ENCODE measurements at places on chromosomes 11 and 22. TPM values are rescaled to one million over a fixed set of nuclear protein-coding genes. Genes with fewer than 3 reads are reported as not detected.

Gene PACSIN3
- total RNA-seq, result 114 TPM

Gene OVOL1
- total RNA-seq, result 10.2 TPM

GRCh38 chr11:6599449-6599848, 4.0 kb downstream of the RRP8 start:
- no peak for DNase-seq

DNA sequence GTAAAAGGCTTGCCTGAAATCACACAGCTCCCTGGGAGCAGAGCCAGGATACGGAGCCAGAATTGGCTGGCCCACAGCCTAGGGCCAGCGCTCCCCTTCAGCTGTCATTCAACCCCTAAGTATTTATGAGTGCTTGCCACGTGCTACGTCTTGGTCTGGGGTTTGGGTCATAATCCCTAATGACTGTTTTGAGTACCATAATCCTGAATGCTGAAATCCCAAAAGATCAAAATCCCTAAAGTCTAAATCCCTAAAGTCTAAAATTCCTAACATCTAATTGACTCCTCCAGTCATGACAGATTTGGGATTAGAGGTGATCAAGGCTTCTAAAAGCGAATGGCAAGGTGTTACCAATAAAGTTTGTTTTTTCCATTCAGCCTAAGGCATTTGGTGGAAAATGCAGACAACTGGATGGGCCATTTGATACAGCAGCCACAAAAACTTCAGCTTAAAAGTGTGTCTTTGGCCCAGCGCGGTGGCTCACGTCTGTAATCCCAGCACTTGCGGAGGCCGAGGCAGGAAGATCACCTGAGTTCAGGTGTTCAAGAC, 59.8 kb upstream of the PRR5 start:
- DNase-seq, result no peak

DNA sequence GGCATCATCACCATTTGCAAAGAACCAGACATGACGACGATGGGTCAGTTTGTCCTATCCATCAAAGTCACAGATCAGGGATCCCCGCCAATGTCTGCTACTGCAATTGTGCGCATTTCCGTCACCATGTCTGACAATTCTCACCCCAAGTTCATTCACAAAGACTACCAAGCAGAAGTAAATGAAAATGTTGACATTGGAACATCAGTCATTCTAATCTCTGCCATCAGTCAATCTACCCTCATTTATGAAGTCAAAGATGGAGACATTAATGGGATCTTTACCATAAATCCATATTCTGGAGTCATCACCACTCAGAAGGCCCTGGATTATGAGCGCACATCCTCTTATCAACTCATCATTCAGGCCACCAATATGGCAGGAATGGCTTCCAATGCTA, 171.6 kb upstream of the MTNR1B start:
- no peak for DNase-seq
